ENCODE measurements at places on chromosomes 4 and X. TPM values are rescaled to one million over a fixed set of nuclear protein-coding genes. Genes with fewer than 3 reads are reported as not detected.

USP17L18 gene
- total RNA-seq = not detected

PROM1 gene
- total RNA-seq = 0.10 TPM

ARX gene
- total RNA-seq = not detected

PABPC5 gene
- 5.6 TPM for total RNA-seq

GPM6B gene
- 31.7 TPM for total RNA-seq

TEC gene
- 0.35 TPM for total RNA-seq

RTL9 gene
- total RNA-seq = 0.33 TPM

FDCSP gene
- total RNA-seq = not detected

MTNR1A gene
- total RNA-seq = 0.44 TPM

LANCL3 gene
- 0.05 TPM for total RNA-seq

ABCB7 gene
- total RNA-seq = 17.4 TPM
